ENCODE measurements at places on chromosomes 12 and 14.

GRCh38 chr12:60195483-60195882 lies 599.7 kb downstream of the SLC16A7 start:
- DNase-seq: no peak

GRCh38 chr12:69474456-69474855 lies 4.3 kb downstream of the FRS2 start:
- no peak for DNase-seq

- no peak for DNase-seq
Measured at GRCh38 chr12:129494260-129494659, 409.6 kb downstream of the TMEM132D start.

DNA sequence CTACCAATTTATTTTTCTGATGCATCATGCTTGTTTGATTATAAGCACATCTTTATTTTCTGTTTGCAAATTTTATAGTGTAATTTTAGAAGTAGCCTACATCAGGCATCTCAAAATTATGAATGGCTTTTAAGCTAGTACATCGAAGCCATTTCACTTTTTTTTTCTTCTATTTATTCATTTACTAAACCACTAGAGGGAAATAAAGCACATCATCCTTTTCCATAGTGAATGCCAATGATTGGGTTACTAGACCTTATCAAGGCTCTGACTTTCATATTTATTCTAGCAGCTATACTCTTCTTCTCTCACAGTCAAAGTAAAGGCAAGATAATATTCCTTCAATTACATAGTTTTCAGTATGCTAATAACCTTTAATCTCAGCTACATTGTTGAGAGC lies 736.4 kb upstream of the LRFN5 start:
- DNase-seq: no peak

GRCh38 chr14:67951529-67952135 lies 132.1 kb downstream of the RAD51B start:
- DNase-seq: no peak

GRCh38 chr12:9449181-9449580 lies 158.5 kb downstream of the KLRB1 start:
- no peak for DNase-seq

- DNase-seq: no peak
Measured at GRCh38 chr14:32370714-32371113, 41.6 kb downstream of the AKAP6 start.

DNA sequence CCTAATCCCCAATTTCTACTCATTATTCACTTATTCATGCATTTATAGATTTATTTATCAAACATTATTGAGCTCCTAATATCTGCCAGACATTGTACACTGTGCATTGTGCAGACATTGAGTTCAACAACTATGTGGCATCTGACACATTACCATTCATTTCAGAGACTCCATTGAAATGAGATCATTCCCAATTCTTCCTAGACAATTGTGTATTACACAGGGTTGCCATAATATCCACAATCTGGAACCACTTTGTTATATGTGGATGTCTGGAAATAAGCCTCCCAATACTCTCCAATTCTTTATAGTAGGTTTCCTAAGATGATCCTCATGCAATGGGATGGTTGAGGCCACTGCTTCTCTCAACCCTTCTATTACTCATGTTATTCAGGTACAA lies 165.0 kb downstream of the OTOGL start:
- no peak for DNase-seq

- no peak for DNase-seq
Measured at GRCh38 chr12:132558042-132558856, 52.1 kb downstream of the LRCOL1 start.

GRCh38 chr14:82759656-82760055 lies 1226.0 kb upstream of the SEL1L start:
- DNase-seq: no peak

DNA sequence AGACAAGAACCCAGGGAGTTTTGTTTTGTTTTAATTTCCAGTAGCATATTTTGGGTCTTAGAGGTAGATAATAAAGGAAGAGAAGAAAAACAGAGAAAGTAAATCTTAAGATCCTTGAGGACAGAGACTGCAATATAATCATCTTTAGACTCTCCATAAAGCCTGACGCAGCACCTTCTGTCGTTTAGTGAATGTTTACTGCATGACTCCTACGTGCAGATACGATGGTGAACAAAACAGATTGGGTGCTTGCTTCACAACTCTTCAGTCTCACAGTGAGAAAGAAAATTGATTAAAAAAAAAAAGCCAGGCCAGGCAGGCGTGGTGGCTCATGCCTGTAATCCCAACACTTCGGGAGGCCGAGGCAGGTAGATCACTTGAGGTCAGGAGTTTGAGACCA lies 86.9 kb downstream of the STON2 start:
- no peak for DNase-seq

DNA sequence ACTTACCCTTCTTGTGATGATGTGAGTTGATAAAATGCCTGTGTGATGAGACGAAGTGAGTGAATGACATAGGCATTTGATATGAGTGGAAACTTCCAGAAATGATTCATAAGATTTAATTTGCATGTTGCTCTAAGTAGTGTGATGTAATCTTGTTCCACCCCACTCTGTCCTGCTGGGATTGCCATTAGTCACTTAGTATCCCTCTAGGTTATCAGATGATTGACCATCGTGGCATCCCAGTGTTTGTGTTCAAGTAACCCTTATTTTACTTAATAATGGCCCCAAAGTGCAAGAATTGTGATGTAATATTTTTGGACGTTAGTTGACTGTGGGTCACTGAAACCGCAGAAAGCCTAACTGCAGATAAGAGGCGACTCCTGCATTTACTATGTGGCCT lies 214.4 kb upstream of the DIO2 start:
- DNase-seq: no peak

GRCh38 chr12:123384318-123384993 lies 524 bp downstream of the KMT5A start:
- DNase-seq: no peak

- DNase-seq: no peak
Measured at GRCh38 chr12:132302466-132303358, 26.7 kb downstream of the GALNT9 start.

DNA sequence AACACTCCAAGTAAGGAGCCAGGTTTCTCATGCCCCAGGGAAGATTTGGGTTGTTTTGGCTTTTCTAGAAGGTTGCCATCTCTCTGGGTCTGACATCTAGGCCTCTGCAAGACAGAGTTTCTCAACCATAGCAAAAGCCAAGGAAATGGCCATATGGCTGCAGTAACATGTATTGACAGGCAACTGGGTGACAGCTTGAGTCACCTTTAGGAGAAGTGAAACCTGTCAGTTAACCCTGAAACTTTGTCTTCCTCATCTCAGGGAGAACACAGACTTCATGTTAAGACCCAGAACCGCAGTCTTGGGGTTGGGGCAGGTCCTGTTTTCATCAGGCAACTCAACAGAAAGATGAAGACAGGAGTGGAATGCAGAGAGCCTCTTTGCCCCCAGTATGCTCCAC lies 46.0 kb upstream of the PLBD1 start:
- DNase-seq: no peak

DNA sequence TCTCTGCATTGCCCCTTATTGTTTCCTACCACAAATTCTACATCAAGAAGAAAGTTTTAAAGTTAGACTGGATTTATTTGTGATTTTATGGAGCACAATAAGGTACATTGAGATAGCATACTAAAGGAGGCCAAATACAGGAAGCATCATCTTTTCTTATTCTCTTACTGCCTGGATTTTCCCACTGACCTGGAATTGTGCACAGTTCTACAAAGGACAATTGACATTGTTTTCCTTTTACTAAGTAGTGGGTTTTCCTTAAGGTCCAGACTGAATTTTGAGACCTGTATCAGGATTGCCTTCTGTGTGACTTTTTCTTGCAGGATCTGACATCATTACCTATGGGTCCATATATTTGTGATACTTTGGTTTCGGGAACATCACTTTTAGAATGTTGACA lies 18.8 kb upstream of the ZNF140 start:
- DNase-seq: no peak

DNA sequence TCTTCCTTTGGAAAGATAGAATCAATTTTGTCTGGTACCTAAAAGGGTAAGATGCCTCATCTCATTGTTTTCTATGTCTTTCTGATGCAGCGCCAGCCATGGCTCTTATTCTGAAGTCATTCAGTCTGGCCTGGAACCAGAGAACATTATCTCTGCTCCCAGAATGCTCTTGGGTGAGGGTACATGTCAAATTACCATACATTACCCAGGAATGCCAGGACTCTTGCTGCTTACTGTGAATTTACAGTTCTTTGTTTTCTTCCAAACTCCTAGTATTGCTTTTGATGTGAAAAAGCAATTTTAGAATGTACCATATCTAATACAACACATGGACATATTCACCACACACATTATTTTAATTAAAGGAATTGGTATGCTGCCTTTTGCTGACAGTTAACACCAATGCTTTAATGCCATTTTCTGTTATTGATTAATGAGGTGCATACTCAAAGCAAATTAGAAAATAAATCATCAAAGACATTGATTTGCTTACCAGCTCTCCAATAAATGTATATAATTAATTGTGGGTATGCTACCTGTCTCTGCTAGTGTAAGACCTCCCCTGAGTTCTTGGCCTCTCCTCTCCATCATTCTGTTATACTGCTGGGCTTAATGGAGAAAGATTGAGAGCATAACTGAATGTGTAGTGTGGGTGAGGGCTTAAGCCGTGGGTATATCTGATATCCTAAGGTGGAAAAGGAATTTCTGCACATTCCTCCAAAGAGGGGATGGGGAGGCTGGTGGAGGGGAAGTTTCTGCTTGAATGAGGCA lies 337.7 kb downstream of the C12orf75 start:
- no peak for DNase-seq

DNA sequence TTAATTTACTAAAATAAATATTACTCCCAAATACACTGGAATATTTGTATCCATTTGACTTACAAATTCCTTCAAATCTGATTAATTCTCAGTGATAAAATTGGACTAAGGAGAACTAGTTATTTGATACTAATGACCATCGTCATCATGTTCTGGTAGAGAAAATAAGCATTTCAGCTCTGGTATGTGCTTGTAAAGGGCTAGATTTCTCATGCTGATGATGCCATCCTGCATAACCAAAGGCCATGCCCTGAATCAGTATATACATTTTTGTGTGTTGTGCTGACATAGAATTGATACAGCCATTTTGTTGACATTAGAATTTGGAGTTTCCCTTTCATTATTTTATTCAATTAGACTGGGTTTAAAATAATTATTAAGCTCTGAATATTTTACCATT lies 148.9 kb downstream of the PCNX1 start:
- DNase-seq: no peak

DNA sequence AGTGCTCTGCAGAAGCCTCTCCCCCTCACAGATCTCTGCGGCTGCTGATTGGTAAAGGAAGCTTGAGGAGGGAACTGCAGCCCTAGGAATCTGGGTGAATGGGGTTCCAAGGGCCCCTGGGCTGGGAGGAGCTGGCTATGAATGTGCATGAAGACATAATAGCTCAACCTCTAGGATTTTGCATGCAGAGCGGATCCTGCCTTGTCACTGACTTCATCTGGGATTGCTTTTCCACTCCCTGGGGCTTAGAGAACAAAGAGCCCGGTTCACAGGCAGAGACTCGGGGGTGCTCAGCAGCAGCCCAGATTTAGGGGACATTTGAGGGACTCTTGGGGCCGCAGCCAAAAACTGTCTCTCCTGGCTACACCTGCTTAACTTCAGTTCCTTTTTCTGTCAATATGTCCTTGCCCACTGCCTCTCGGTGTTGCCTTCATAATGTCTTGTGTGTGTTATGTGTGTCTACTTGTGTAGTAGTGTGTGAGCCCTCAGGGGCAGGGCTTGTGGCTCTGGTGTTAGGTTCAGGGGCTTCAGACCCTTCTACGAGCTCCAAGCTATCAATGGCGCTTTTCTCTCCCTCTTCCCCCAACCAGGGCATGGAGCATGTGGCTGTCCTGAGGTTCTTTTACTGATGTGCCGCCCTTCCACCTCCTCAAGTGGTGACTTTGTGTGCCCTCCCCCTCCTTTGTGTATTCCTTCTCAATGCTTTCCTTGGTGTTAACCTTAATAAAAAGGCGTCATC lies 1.9 kb downstream of the CCDC184 start:
- no peak for DNase-seq

GRCh38 chr12:30461026-30461615 lies 234.5 kb downstream of the IPO8 start:
- DNase-seq: no peak

DNA sequence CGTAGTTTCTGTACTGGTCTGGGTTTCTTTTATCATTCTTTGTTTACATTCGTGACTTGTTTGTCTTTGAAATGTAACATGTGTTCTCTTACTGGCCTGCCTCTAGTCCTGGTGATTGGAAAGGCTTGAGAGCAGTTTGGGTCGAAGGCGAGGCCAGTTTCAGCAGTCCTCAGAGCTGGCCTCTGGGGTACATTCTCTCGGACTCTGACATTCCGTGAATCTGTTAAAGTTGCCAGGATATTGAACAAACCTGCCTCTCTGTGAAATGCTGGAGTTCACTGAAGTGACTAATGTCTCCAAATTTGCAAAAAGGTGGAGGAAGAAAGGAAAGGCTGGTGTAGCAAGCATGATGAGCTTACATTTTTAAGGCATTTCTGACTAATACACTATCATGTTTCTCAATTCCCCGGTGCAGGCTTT lies 1.5 kb downstream of the PLEKHA5 start:
- DNase-seq: no peak

DNA sequence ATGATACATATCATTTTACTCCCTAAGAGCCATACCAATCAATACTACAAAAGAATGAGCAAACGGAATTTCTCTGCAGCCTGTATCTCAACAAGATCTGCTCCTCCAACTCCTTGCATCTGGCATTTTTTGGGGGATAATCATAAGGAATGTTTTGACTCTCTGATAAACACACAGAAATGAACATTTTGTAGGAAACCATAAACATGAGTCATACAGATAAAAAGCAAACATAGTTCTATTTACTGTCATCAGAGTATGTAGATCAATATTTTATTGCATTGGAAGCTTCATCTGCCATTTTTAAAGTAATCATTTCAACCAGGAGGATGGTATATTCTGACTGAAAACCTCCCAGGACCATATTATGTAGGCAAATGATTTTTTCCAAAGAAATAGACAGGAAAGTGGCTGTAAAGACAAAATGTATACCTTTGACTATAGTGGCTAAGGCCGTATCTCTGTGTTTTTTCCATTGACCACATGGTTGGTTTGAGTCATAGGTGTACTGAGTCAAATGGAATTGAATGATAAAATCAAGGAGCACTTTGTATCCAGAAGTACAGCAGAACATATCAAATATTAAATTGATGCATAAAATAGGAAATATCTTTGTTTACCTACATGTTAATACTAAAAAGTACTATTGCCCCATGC lies 32.4 kb upstream of the CD69 start:
- no peak for DNase-seq

GRCh38 chr14:76268700-76269099 lies 107.2 kb upstream of the ESRRB start:
- no peak for DNase-seq

DNA sequence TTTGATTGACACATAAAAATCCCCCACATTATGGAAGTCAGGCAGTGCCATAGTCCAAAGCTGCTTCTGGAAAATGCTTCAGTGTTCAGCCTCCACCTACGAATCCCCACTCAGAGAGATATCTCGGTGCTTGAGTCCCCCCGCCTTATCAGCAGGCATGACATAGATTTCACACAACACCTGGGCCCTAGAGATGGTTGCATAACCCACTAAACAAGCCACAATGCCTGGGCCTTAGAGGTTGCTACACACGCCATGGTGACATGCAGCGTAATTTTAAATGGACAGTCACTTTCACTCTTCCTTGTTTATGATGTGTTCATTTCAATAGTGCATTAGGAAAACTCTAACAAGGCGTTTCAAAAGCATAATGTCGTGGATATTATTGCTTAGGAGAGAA lies 38.0 kb downstream of the CCDC60 start:
- DNase-seq: no peak

GRCh38 chr14:56524971-56525677 lies 54.5 kb upstream of the TMEM260 start:
- DNase-seq: no peak

GRCh38 chr12:32053881-32054624 lies 52.6 kb upstream of the BICD1 start:
- no peak for DNase-seq
